ENCODE measurements at places on chromosomes 5 and 9.
A peak's percentile ranks its signal among the peaks of the same experiment; 100 is the strongest.

DNA sequence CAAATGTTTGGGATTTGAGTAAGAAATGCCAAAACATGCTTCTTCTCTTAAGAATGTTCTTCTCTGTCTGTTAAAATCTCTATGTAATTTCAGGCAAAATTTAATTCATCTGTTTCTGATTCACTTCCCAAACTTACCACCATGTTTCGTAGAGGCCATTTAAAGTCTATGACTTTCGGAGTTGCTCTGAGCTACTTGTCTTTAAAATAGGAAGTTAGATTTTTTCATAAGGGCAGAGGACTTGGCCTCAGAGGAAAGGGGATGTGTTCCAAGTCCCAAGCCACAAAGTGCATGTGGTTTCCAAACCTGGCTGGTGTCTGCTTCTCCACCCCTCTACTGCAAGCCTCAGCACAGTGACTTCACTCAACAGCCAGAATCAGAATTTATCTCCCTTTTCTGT lies 111.3 kb upstream of the ADRA1B start:
- peak; percentile 53 for DNase-seq

DNA sequence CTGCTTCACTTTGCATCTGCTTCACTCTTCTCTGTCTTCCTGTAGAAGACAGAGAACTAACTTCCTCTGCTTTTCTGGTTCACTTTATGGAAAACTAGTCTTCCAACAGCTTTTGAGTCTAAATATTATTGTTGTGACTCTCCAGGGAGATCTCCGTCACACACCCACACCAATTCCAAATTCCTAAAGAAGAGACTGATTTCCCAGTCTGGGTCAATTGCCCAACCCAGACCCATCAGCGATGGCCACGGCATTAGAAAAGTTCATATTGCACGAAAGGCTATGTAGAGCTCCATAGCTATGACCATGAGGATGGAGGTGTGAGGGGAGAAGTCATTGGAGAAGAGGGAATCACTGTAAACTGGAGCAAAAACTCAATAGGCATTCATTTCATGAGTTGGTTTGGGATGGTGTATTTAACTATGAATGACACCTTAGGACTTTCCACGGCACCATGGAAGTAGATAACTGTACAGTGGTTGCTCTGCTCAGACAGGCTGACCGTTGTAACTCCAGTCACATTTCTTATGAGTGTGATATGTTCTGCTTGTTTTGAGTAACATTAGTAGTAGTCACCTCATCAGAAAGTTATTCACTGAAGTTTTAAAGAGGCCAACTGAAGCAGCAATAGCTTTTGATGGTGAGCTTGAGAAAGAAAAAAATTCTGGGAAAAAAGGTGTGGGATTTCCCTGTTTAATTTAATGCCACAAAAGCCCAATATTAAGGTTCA lies 78.1 kb upstream of the MAMDC2 start:
- no peak for DNase-seq

GRCh38 chr5:36765876-36766275 lies 110.7 kb upstream of the NIPBL start:
- DNase-seq = no peak

- no peak for DNase-seq
These were observed 40.7 kb downstream of the PFDN1 start for GRCh38 chr5:140262221-140262620.

DNA sequence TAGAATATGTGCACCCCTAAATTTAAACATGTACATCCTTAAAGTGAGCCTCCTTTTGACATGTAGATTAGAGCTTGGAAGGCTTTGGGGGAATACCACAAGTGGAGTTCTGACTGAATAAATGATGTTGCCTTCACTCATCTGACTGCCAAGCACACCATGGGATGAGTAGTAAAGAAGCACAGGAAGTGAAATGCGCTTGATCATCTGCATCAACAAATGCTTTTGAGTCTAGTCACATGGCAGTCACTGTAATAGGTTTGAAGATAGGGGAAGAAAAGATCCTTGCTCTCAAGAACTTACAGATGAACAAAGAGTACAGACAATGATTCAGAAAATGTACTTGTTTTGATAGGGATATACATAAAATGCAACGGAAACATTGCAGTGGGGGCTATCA lies 62.0 kb upstream of the STARD4 start:
- no peak for DNase-seq

DNA sequence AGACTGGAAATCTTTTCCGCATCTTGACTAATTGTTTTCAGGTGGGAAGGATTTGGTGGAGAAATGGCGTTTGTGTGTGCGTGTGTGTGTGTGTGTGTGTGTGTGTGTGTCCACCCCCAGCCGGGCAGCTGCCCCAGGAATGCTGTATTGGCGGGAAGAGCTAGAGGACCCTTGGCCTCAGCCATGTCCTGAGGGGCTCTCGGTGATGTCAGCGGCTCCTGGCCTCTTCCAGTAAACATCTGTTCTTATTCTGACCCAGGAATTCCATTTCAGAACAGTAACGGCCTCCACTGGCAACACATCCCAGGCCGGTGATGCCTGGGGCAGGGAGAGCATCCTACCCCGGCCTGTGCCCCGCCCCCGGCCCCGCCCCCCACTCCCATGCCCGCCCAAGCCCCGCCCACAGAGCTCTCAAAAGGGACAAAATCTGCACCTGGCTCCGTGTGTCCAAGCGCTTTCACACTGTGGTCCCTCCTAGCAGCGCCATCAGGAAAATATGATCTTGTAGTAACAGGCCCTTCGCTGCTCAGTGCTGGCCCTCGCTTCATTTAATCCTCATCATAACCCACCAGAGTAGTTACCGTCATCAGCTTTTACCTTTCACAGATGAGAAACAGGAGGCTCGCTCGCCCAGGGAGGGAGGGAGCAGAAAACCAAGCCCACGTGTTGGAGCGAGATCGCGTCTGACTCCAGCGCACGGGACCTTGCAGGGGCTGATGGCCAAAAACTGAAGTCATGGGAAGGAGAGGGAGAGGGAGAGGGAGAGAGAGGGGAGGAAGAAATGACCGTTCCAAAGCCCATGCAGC lies 18.9 kb downstream of the ADAMTS2 start:
- peak; percentile 95 for DNase-seq

DNA sequence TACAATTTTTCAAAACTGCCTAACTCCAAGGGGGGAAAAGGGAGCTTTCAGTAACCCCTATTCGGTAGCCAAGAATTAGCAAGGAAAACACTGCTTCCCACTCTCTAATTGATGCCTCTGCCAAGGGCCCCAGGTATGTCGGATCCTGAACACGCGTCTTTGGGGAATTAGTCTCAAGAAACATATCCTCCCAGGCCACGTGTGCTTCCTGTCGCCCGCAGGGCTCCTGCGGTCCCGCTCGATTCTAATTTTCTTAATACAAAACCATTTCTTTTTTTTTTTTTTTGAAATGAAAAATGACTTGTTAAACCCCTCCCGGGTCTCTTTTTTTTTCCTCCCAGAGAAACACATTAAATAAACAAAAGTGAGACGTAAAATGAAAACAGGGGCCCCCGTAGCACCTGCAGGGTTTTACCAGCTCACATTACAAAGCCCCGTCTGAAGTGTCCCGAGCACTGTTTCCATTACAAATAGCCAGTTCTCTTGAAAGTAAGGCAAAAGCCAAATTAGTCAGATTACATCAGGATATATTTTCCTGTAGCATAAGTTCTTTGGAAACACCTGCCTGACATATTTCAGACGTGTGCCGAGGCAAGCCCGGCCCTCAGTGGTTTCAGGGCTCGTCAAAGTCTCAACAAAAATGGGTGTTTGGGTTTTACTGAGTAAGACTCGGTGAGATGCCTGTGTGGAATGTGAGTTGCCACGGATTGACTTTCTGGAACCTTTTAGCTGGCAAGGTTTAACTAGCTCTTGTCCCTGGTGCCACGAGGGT lies 21.5 kb downstream of the SMIM23 start:
- peak; percentile 28 for DNase-seq

GRCh38 chr9:129682381-129682780 lies 16.9 kb downstream of the PRRX2 start:
- no peak for DNase-seq

DNA sequence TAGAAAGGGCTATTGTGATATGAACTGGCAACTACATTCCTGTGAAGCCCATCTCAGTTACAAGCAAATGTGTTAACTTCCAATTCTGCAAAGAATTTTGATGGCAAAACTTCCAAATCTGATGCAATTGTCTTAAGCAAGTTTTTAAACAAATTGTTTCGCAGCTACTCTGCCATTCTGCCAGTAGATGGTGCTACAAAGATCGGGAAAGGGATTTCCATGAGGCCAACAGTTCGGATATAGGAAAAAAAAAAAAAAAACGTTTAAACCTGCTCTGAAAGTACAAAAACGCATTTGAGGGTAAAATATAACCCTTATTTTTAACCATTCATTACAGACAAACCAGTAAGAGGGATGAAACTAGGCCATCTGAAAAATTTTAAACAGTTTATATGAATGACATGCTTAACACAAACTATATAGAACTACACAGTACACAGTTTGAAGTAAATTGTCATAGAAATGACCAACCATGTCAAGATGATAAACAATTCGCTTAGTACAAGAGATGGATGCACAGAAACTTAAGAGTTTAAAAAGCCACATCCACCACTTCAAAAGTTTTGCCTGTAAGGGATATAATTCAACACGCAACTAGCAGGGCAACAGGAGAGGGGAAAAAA lies 2.2 kb downstream of the HNRNPA0 start:
- DNase-seq = peak; percentile 31

- peak; percentile 59 for DNase-seq
These were observed 358.4 kb downstream of the ARRDC3 start for GRCh38 chr5:91024727-91025126.

GRCh38 chr9:23011669-23012068 lies 565.0 kb downstream of the DMRTA1 start:
- DNase-seq = no peak

GRCh38 chr9:20658677-20659473 lies 25.2 kb upstream of the FOCAD start:
- no peak for DNase-seq

GRCh38 chr9:136927343-136928271 lies 16.9 kb downstream of the FBXW5 start:
- DNase-seq = no peak
